Activated CD4-positive, alpha-beta memory T cell treated with anti-CD3 and anti-CD28 coated beads for 36 hours (primary cell): ENCODE measurements at places on chromosomes 12 and 14. TPM values are rescaled to one million over a fixed set of nuclear protein-coding genes. Genes with fewer than 3 reads are reported as not detected.
A peak's percentile ranks its signal among the peaks of the same experiment; 100 is the strongest.

Gene MYF5
- total RNA-seq: not detected

GRCh38 chr14:34722723-34723545 is 8.5 kb upstream of the CFL2 start:
- DNase-seq: peak; percentile 48

DNA sequence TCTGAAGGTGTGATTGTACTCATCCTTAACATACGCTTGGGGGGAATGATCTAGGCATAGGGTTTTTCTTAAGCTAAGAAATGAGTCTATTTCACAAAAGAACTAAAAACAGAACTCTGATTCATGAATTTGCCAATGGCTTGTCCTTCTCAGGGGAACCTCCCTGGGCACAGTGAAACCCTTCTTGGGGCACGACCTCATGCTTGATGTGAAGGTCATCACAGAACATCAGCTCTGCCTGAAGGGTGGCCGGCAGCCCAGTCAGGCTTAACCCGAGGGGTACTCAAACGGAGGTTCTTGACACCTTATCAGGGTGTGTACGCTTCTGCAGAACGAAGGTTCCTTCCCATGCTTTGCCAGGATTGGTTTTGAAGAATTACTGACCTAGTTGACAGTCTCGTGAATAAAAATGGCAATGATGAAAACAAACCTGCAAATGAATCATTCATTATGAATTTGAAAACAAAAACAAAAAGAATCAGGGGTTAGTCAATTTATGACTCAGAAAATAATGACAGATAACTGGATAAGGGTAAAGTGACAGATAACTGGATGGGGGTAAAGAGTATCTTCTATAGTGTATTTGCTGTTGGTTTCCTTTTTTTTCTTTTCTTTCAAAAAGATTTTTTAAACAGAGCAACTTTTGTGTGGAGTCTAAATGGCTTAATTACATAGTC is 86.4 kb downstream of the GALNT8 start:
- peak; percentile 55 for DNase-seq

DNA sequence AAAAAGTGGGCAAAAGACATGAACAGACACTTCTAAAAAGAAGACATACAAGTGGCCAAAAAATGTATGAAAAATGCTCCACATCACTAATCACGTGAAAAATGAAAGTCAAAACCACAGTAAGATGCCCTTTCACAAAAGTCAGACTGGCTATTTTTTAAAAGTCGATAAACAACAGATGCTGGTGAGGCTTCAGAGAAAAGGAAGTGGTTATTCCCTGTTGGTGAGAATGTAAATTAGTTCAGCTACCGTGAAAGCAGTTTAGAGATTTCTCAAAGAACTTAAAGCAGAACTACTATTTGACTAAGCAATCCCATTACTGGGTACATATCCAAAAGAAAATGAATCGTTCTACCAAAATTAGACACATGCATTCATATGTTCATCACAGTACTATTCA is 237.0 kb downstream of the KIF21A start:
- no peak for DNase-seq

Gene HOTAIR
- not detected for total RNA-seq

- DNase-seq: no peak
Measured at GRCh38 chr12:58414398-58414871, 473.1 kb downstream of the ATP23 start.

Gene CNPY2
- total RNA-seq: 74.7 TPM

- no peak for DNase-seq
Measured at GRCh38 chr14:63513756-63514155, 29.4 kb downstream of the PPP2R5E start.

Gene GPR137C
- 0.12 TPM for total RNA-seq

DNA sequence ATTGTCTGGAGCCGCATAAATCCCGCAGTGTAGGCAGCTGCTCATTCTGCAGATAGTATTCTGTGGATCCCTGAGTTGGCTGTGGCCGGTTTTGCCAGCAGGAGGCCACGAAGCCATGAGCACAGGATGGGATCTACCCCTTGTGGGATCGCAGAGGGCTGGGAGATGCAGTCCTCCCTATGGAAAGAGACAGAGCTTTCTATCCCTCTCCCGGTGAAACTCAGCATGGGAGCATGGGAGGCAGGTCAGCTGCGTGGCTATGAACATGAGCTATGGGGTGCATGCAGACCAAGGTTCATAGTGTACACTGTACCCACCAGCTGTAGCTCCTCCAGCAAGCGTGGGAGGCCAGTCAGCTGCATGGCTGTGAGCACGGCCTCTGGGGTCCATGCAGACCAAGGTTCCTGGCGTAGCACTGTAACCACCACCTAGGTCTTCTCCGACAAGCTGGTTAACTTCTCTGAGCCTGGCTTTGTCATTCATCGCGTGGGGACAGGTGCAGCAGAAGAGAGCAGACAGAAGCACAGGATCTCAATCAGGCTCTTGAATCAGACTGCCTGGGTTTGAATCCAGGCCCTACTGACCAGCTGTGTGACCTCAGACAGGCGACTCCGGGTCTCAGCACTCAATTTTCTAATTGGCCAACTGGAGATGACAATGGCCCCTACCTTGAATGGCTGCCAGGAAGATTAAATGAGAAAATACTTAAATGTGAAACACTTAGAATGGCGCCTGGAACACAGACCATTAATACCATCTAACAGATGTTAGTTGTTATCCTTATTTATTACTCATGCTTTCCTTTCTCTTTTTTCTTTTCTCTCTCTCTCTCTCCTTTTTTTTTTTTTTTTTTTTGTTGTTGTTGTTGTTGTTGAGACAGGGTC is 6.0 kb downstream of the BDKRB1 start:
- no peak for DNase-seq

DNA sequence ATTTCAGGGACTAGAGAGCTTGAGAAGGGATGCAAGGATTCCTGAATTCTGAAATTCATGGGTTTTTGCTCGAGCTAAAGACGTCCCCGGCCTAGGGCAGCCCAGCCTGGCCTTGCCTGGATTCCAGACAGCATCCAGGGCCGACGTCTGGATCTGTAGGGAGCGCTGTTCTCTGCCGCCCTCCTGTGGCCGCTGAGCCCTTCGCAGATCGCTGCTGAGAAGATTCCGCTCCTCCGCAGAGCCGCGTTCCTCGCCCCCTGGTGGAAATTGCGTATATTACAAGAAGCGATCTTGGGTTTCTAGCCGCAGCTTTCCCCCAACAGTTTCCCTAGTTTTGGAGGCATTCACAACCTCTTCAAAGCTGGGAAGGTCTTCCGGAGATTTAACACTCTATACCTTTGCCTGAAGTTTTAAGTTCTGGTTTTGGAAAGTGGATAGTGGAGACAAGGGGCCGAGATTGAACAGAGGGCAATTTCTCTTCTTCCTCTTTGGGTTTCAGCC is 5.1 kb downstream of the CISTR start:
- DNase-seq: peak; percentile 92

DNA sequence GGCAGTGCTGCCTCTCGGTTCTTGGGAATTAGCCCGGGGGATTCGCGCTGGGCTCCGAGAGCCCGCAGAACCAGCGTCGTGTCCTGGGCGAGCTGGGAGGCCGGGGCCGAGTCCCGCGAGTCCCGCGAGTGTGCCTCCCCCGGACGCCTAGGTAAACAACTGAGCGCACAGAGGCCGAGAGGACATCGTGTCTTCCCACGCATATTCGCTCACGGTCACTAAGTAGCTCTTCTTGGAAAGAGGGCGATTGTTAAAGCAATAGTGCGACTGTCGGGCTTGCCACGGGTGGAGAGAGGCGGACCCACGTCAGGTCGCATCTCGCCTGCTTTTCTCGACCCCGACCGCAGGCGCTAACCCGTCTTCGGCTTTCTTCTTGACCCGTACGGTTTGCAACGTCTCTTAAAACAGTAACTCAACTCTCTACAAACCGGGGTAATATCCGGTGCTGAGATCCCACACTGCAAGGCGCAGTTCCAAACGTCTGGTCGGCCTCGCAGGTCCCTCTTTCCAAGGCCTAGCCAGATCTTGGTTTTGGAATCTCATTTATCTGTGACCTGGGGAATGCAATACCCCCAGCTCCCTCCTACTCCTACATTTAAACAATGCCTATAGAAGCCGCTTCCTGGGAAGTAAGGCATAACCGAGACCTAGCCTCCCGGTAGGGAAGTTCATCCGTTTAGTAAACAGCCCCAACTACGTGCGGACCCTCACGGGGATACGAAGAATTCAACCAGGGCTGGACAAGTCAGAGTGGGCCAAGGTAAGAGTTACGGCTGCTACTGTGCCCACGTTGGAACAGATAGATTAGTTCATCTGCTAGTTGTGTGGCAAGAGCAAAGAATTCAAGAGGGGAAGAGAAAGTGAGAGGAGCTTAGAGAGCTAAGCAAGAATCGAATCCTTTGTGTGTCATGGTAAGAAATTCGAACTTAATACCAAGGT is 736 bp upstream of the PHLDA1 start:
- DNase-seq: peak; percentile 61

- no peak for DNase-seq
Measured at GRCh38 chr12:16062611-16063010, 151.5 kb downstream of the DERA start.

DNA sequence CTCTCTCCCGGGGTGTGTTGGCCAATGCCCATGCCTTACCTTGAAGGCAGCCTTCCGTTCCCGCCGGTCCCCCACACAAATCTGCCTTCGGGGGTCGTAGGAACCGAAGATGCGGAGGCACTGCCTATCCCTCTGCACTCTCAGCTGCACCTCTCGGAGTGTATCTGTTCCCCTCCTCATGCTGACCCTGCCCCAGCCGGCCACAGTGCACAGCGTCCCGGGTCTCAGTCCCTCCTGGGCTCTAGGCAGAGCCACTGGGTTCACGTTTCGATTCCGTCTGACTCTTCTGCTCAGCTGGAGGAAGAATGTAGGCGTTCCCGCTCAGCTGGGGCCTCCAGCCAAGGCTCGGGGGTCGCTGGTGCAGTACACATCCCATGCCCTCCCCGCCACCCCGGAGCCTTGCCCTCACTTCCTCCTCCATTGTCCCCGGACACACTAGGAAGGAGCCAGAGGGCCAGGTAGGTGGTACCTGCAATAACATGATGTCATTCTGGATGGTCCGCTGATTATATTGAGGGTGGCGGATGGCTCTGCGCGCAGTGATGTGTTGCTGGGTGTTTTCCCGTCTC is 1.8 kb downstream of the CTSG start:
- DNase-seq: no peak

Gene CCDC196
- not detected for total RNA-seq

- peak; percentile 40 for DNase-seq
Measured at GRCh38 chr12:12562016-12562483, 613 bp downstream of the DUSP16 start.

GRCh38 chr14:58426670-58427280 is 556 bp downstream of the TIMM9 start:
- peak; percentile 61 for DNase-seq

Gene TTC9
- total RNA-seq: 9.5 TPM

Gene POU6F1
- 12.4 TPM for total RNA-seq

Gene PHETA1
- total RNA-seq: 2.2 TPM

GRCh38 chr12:123344086-123344485 is 20.6 kb downstream of the SBNO1 start:
- no peak for DNase-seq

Gene SAMD15
- not detected for total RNA-seq

GRCh38 chr14:38150075-38150474 is 57.6 kb upstream of the SSTR1 start:
- DNase-seq: no peak
